ENCODE measurements at places on chromosomes 12 and 14.

- no peak for DNase-seq
Observed at GRCh38 chr12:20411345-20411744, 43.0 kb downstream of the PDE3A start.

DNA sequence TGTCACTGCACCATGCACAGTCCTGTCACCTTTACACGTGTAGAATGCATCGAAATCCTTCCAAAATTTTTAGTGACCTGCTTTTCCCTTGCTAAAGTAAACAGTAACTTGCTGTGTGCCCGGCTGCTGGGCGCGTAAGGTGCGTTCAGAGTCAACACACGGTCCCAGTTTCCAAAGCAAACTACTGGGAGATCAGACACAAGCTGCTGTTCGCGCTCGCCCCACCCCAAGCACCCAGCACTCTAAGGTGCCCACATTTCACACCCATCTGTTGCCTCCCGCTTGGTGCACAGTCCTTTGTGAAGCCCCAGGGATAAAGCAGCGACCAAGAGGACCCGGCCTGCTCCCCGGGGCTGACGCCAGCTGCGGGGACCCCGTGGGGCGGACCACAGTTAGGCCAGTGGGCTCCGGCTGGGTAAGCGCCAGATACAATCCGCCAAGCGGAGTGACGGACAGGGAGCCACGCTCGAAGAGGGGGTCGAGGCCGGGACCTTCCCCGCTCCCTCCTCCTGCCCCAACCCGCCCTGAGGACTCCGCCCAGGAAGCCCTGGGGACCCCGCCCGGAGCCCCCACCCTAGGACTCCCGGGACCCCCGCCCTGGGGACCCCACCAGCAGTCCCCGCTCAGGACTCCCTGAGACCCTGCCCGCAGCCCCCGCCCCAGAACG lies 633 bp downstream of the STX2 start:
- DNase-seq, result no peak

DNA sequence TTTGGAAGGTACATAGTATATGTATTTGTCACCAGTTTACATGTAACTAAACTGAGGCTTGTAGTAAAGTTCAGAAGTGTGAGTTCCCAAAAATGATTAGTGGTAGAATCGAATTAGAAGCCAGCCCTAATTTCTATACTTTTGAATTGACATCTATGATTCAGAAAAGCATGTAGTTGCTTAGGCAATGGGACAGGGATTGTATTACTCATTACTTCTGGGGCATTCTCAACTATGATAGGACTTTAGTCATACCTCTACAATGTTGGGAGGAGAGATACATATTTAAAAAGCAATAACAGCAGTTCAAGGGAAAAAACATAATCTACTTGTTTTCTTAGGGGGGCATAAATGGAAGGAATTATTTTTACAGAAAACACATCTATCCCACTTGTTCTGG lies 277.9 kb upstream of the E2F7 start:
- DNase-seq, result no peak

- DNase-seq, result no peak
Observed at GRCh38 chr14:33454022-33454595, 496.8 kb downstream of the EGLN3 start.

DNA sequence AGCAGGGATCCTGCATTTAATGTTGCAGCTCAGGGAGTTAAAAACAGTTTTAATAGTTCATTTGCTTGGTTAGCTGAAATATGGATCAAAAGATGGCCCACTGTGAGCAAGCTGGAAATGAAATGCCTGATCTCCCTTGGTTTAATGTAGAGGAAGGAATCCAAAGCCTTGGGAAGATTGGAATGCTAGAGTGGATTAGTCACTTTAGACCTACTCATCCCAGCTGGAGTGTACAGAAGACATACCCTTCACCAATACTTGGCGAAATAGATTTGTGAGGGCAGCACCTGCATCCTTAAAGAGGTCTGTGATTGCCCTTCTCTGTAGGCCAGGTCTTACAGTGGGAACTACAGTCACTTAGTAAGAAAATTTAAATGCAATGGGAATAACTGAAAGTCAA lies 58.0 kb upstream of the KRAS start:
- DNase-seq, result no peak

DNA sequence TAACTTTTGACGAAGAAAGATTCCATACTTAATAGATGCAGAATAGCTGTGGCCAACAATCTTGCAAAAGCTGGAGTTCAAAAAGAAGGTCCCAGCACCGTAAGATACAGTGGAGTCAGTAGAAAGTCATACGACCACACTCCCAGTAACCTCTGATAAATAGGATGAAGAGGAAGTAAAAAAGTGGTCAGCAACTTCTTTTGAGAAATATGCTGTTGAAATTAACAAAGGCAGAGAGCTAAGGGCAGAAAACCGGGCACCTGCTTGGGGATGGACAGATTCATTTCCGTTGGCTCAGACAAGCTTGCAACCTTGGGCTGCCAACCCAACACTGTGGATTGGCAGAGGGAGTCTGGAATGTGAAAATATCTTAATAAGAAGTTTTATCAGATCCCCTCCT lies 40.0 kb downstream of the BTG1 start:
- DNase-seq, result peak; percentile 38

GRCh38 chr12:26938701-26939062 lies 412 bp downstream of the FGFR1OP2 start:
- DNase-seq, result peak; percentile 36

Measured in inflammatory macrophage (primary cell).